ENCODE measurements at places on chromosomes 6 and 20.

DNA sequence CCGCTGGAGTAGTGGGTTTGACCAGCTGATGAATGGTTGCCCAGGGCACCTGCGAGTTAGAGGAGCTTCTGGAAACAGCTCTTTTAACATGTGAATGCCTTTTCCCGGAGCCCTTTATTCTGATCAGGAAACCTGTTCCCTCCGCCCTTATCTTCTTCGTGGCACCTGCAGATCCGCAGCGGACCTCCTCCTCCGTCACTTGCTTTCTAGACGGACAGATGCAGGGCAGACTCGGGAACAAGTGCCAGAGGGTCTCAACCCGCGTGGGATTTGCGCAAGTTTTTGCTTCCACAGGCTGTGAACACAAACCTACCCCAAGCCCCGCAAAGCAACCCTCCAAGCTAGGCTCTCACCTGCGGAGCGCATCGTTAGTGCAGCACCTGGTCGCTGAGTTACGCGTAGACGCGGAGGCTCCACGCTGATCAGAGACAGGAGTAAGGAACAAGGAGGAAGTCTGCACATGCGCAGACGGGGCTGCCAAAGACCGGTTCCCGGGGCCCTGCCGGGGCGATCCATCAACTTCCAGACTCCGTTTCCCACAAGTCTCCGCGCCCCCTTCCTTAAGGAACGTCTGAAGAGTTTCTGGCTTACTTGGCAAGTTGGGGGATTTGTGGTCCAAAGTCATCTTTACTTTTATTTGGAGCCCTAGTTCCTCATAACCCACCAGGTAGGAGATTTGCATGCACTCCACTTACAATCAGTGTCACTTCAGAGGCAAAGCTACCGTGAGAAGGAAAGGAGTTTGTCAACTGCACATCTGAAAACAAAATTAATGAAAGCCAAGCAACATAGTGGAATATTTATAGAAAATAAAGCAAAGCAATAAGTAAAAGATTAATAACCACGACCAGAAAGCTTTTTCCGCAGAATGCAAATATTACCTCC, 52.7 kb upstream of the ELMO2 start:
- DNase-seq: no peak

DNA sequence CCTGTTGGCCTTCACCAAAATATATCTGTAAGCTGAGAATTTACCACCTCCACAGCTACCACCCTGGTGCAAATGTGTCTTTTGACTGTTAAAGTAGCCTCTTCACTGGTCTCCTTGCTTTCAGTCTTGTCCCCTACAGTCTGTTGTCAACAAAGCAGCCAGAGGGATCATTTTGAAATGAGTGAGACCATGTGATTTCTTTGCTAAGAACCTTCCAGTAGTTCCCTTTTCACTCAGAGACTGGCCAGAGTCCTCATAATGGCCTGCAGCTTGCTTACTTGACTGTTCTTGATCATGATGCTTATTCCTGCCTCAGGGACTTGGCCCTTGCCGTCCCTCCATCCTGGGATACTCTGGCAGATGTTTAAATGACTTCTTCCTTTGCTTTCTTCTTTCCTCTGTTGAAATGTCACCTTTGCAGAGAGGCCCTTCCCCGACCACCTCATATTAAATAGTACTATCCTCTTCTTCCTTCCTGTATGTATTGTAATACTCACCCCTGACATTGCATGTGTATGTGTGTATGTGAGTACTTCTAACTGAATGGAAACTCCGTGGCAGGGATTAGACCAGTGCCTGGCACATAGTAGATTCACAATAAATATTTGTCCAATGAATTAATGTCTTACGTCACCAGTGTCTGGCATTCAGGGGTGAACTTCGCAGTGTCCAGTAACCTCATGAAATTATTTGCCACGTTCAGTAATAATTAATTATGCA, 5.0 kb downstream of the MANBAL start:
- DNase-seq: no peak

DNA sequence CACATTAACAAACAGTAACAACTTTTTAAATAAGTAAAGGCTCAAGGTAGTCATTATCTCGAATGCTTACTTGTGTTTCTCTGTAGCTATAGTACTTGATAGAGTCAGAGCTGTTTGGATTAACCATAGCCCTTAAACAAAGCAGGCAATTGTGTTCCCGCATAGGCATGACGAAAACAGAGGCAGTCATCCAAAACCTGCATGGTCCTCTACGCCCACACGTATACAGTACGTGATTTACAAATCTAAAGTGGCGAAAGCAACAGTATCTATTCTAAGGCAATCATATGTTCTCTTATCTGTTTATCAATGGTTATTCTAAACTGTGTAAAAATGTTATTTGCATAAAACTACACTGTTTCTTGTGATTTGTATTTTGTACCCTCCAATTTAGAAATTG, 31.8 kb downstream of the HFE start:
- DNase-seq: no peak

GRCh38 chr20:21523281-21523868, 9.5 kb upstream of the NKX2-2 start:
- DNase-seq: no peak

DNA sequence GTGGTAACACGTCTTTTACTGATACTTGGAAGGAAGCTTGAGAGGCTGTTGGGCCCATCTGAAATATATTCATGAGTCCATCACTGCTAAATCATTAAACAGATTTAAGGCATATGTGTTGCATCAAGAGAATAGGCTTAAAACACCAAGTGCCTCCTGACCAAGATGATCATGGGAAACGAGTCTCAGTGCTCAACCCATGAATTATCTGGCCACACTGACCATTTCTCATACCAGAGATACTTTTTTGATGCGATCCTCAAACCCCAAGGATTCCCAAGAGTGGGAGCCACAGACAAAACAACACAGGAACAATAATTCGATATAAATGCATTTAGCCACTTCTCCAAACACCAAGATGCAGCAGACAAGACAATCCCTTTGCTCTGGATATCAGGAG, 17.2 kb downstream of the HEY2 start:
- DNase-seq: no peak

- no peak for DNase-seq
Measured at GRCh38 chr6:23403460-23403859, 722.6 kb upstream of the NRSN1 start.

DNA sequence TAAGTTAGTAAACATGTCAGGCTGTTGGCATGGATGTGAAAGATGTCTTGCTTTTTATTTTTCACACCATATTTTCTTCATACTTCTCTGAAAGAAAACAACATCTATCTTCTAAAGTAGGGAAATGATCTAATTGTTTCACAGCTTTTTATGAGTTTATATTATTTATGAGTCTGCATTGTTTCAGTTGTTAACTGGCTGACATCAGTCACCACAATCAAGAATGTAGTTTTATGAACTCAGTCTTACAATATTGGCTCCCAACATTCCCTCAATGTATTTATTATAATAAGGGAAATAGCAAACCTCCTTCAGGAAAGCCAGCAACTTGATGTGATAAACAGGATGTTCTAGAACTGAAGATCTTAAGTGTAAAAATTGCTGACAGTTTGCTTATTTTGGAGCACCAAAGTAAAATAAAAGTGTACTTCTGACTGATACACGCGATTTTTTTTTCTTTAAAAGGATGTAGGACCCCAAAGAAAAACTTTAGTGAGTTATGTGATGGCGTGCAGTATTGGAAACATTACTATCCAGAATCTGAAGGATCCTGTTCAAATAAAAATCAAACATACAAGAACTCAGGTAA, 106.0 kb downstream of the ADGRG6 start:
- no peak for DNase-seq

GRCh38 chr6:119742188-119742803, 392.7 kb upstream of the MAN1A1 start:
- DNase-seq: peak; percentile 55
